ENCODE measurements at places on chromosomes 7 and 10. TPM values are rescaled to one million over a fixed set of nuclear protein-coding genes. Genes with fewer than 3 reads are reported as not detected.

DNA sequence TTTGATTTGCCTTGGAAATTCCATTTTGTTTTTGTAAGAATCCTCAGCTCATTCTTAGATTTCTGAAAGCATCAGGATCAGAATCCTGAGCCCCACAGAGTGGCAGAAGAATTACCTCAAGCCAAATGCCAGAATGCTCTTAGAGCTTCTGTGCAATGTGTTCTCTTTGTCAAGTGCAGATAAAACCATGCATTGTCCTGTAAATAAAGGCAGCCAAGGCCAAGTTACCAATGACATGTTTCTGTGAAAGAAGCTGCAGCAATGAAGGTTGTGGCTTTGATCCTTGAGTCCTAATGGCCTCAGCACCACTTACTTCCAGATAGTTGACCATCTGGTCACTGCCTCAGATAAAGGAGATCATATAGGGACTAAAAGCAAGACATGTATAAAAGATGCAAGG lies 343.3 kb upstream of the AKR1E2 start:
- no peak for DNase-seq
- H3K4me3 ChIP-seq = no peak overlapping the region
- no peaks in the 10 kb centered on the region for H3K4me1 ChIP-seq
- H3K27me3 ChIP-seq = no peaks in the 10 kb centered on the region
- no peak overlapping the region for H3K27ac ChIP-seq

DNA sequence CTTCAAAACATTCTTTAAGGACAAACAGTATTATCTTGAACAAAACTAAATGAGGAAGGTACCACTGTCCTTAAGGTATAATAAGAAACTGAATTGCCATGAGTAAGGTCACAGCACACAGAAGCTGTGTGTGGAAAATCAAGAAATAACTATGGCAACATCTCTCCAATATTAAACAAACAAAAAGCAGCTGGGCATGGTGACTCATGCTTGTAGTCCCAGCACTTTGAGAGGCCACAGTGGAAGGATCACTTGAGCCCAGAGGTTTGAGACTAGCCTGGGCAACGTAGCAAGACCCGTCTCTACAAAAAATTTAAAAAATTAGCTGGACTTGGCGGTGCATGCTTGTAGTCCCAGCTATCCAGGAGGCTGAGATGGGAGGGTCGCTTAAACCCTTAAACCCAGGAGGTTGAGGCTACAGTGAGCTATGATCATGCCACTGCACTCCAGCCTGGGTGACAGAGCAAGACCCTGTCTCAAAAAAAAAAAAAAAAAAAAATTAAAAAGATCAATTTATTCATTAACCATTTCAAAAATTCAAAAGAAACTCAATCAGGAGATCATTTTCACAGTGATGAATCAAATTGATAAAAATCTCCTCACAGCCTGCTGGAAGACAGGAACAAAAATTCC lies 195.4 kb downstream of the SKIDA1 start:
- peak overlapping the region; percentile 72 for H3K27ac ChIP-seq
- H3K4me3 ChIP-seq = no peak overlapping the region
- DNase-seq = peak; percentile 93
- no peaks in the 10 kb centered on the region for H3K27me3 ChIP-seq
- H3K36me3 ChIP-seq = no peaks in the 10 kb centered on the region
- peaks cover 6% of the 10 kb centered on the region for H3K4me1 ChIP-seq

GRCh38 chr7:76509931-76510877 lies at the start of gene UPK3B:
Gene UPK3B, plus strand, starts transcription at chr7:76510552. Its CDS starts 101 bp downstream, at chr7:76510653.
- peaks cover 13% of the 10 kb centered on the region for H3K36me3 ChIP-seq
- peaks cover 11% of the 10 kb centered on the region for H3K4me1 ChIP-seq
- DNase-seq = no peak

DNA sequence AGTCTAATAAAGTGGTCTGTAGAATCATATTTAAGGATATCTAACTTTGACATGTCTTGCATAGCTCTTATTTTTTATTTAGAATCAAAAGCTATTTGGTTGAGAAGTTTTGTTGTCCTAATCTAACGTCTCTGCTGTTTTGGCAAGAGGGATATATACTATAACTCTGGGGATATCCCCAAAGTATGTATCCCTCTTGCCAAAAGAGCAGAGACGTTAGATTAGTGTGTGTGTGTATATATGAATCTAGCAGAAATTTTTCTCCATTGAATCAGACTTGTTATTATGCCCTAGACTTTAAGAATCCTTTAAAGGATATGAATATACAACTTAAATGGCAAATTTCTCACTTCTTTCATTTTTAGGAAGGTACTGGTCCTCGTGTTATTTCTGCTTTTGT lies 9.6 kb downstream of the SMC3 start:
- H3K4me3 ChIP-seq = no peak overlapping the region
- DNase-seq = no peak
- no peaks in the 10 kb centered on the region for H3K27me3 ChIP-seq
- no peaks in the 10 kb centered on the region for H3K4me1 ChIP-seq
- H3K27ac ChIP-seq = no peak overlapping the region

Gene NUTM2E
- total RNA-seq = 0.35 TPM

DNA sequence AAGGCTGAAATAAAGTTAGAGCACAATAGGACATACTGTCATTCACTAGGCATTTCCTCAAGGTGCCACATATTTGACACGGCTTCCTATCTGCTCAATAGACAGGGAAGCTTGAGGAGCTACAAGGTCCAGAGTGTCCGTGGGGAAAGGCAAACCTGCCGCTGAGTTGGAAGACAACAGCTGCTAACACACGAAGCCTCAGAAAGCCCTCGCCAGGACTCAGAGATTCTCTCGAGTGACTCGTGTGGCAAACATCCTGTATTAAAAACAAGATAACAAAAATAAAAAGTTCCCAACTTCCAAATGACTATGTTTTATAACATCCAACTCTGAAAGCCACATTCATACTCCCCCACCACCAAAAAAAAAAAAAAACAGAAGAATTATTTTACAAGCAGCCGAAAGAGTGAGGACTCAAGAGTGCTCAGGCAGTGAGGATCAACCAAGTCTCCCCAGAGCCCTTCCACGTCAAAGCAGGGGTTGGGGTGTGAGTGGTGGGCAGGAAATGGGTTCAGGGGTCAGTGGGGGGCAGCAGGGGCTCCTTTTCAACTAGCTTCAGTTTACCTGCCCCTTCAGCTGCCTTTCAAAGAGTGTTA lies 67.6 kb downstream of the STK17A start:
- H3K4me1 ChIP-seq = peaks cover 40% of the 10 kb centered on the region
- H3K4me3 ChIP-seq = no peak overlapping the region
- peak; percentile 16 for DNase-seq
- H3K36me3 ChIP-seq = peaks cover 17% of the 10 kb centered on the region
- peak overlapping the region; percentile 77 for H3K27ac ChIP-seq

- no peaks in the 10 kb centered on the region for H3K36me3 ChIP-seq
- DNase-seq = no peak
- no peak overlapping the region for H3K27ac ChIP-seq
These were observed 29.5 kb upstream of the EBF3 start for GRCh38 chr10:129993621-129994020.
